ENCODE measurements at places on chromosomes 4 and X. TPM values are rescaled to one million over a fixed set of nuclear protein-coding genes. Genes with fewer than 3 reads are reported as not detected.

GRCh38 chrX:53093748-53094581, at the start of gene KANTR:
KANTR (plus strand) TSS chrX:53094142; CDS start chrX:53124273, 30,131 bp downstream.
- peak; percentile 77 for DNase-seq

- DNase-seq = no peak
Measured at GRCh38 chr4:148006001-148006400, 274.1 kb downstream of the ARHGAP10 start.

- DNase-seq = no peak
Measured at GRCh38 chr4:92381616-92382015, 77.8 kb downstream of the GRID2 start.

DNA sequence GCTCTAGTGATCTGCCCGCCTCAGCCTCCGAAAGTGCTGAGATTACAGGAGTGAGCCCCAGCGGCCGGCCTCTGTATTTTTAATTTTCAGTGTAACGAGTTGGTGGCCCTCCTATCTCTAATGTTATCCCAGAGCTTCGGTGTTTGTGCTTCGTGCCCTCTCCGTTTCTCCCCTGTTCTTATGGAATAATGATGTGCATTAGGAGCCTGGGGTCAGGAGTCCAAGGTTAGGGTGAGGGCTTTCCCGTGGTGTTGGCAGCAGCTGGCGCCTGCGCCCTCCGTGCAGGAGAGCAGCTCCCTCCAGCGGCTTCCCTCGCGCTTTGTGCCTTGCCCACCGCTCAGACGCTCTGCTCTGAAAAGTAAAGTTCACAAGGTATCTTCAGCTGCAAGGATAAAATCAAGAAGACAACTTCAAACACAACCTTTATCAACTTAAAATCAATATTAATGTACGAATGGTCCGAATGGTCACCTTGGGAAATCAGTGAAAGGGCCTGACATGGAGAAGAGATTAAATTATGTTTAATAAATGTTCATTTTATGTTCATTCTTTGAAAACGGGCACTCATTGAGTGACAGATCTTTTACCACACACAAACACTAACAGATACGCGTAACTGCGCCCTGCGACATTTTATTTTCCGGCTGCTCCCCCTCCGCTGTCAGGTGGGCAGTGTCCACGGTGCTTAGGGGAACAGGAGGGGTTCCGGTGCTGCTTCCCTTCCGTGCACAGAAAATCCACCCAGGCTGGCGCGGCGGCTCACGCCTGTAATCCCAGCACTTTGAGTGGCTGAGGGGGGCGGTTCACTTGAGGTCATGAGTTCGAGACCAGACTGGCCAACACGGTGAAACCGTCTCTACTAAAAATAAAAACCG, 62.4 kb downstream of the TRAPPC11 start:
- peak; percentile 80 for DNase-seq

DNA sequence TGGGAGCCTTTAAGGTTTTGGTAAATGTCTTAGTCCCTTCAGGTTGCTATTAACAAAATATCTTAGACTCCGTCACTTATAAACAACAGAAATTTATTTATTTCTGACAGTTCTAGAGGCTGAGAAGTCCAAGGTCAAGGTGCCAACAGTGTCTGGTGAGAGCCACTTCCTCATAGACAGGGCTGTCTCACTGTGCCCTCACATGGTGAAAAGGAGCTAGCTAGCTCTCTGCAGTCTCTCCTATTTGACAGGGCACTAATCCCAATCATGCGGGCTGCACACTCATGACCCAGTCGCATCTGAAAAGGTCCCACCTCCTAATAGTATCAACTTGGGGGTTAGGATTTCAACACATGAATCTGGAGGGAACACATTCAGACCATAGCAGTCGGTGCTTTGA, 63.4 kb upstream of the KLF3 start:
- no peak for DNase-seq

DNA sequence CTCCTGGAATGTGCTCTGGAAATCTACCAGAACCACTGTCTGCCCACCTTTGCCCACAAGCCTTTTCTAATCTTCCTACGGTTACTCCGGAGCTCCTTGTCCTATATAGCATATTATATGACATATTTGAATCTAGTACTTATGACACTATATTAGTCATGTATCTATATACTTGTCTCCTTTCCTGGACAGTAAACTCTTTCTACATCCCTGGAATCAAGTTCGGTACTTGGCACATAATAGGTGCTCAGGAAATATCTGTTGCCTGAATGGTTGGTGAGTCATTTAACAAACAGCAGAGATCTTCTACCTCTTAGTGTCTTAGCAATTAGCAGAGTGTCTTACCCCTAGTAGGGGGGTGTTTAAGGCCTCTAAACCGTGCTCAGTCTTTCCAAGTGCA, 123.6 kb downstream of the RELL1 start:
- DNase-seq = no peak

DNA sequence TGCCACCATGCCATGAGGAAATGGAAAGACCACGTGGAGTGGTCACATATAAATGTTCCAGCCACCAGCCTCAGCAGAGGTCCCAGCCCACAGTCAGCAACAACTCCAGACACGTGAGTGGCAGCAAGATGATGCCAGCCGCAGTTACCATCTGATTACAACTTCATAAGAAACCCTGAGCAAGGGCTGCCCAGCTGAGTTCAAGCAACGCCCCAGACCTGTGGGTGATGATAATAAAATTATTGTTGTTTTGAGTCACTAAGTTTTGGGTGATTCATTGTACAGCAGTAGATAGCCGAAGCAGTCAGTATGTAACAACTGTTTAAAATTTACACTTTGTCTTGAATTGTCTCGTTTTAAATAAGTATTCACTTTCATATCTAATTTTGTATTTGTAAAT, 5.8 kb upstream of the CCNG2 start:
- DNase-seq = no peak

DNA sequence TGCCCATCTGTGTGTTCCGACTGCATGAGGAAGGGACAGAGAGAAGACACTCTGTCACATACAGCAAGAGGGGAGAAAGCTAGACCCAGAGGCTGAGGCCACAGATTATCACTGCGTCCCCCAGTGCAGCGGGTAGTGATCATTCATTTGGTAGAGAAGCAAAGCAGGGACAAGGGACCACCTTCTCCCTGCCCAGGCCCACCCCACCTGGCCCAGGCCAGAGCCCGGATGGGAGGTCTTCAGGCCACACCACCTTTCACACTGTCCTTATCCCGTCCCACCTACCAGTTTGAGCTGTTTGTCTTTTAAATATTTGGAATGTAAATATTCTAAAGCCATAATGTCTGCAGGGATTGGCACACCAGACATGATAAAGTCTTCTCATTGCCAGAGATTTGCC, 10.6 kb downstream of the TNIP2 start:
- no peak for DNase-seq

DNA sequence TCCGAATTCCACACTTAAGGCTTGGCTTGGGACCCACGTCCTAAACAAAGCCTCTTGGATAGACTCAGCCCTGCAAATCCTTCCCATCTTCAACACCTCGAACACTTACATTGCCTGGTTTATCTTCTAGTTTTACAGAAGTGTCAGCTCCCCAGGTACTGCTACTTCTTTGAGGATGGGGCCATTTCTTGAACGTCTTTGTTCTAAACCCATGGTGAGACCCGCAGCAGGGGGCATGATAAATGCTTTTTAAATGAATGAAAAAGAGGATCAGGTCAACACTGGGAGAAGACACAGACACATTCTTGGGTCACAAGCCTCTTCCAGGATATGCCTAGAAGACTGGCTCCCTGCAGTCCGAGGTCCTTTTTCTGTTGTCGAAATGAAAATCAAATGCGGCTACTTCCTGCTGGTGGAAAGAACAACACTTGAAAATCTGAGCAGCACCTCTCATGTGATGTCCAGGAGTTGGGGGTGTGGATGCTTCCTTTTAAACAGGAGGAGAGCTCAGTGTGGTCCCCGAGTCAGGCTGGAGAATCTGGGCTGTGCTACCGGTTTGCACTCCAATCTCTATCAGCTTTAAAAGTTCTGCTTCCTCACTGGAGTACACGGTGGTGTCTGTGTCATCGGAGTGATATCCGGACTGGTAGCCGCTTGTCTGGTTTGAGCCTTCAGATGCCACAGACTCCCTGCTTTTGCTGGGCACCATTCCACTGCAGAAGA, 45.8 kb downstream of the KDR start:
- DNase-seq = no peak

The FHDC1 gene
- 0.17 TPM for total RNA-seq

The CYP4V2 gene
- 119 TPM for total RNA-seq

The GLRA3 gene
- not detected for total RNA-seq

The SPINK2 gene
- total RNA-seq = 0.79 TPM

The CCNB3 gene
- total RNA-seq = 0.42 TPM

The PF4V1 gene
- not detected for total RNA-seq

The SGMS2 gene
- 41.7 TPM for total RNA-seq

The SMIM43 gene
- not detected for total RNA-seq

The GAGE12J gene
- not detected for total RNA-seq

The FGF16 gene
- total RNA-seq = not detected
